GM23248 (cell line): ENCODE measurements at places on chromosomes 4 and X.
A peak's percentile ranks its signal among the peaks of the same experiment; 100 is the strongest.

DNA sequence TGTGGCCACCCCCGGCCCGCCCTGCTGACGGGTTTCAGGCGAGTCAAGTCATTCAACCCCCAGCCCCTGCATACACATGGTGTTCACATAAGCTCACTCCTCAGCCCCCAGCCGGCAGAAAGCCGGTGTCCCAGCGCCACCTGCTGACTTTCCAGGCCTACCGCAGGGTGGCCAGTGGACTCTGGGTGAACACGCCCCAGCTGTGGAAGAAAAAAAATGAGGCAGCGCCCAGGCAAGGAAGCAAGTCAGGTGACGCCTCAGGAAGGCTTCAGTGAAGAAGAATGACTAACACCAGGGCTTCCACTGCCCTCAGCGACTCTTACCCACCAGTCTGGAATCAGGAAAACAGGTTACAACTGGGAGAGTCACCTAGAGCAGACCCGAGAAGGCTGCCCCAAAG is 15.8 kb downstream of the BCAP31 start:
- peak; percentile 79 for DNase-seq

GRCh38 chrX:120286733-120287512 is 24.3 kb downstream of the TMEM255A start:
- DNase-seq = no peak

DNA sequence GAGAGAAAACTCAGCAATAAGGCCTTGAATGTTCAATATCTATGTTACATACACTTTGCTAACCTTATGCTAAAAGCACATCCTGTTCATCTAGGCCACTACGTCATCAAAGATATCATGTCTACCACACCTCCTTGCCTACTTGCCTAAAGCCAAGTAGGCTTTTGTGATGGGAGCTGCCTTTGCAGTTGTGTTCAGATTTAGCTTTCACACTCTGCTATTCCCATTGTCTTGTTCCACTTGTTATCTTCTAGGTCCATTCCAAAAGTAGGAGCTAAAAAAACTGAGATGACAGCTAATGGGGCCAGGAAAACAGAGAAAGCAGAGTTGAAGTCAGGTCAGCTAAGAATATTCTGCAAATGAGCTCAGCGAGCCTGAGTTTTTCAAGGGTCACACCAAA is 153.6 kb upstream of the EDNRA start:
- no peak for DNase-seq

DNA sequence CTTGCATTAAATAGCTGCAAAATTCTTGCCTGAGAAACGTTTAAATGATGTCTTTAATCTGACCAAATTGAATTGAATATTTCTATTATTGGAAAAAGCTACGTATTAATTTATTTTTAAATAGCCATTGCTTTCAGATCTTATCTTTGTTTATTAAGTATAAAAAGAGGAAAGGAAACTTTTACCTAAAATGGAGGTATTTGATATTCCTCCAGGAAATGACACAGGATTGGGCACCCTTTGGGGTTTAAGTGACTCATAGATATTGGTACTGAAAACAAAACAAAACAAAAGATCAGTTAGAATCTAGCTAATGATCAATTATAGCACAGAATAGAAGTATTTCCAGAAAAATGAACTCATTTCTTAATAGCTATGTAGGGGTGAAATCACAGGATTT is 34.1 kb downstream of the PLS3 start:
- DNase-seq = no peak

GRCh38 chrX:17656556-17656955 is 80.7 kb upstream of the SCML1 start:
- DNase-seq = no peak

DNA sequence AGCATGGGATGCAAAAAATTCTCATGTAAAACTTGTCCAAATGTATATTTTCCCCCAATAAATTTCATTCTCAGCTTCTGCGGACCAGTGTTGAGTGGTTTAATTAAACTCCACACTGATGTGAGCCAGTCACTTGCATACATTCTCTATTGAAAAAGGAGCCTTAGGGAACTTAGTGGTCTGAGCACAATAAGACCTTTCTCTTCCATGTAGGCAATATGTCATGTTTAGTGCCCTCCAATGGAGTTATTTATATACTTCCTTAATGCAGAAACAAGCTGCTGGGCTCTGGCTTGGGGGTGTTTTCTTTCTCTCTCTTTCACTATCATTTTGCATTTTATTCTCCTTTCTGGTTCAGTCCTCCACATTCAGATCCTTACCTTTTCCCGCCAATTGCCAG is 196.9 kb downstream of the ANAPC10 start:
- no peak for DNase-seq

- DNase-seq = no peak
Observed at GRCh38 chr4:128256539-128256938, 31.1 kb downstream of the PGRMC2 start.

- DNase-seq = peak; percentile 16
Observed at GRCh38 chr4:99438405-99438780, 3.3 kb upstream of the ADH7 start.

DNA sequence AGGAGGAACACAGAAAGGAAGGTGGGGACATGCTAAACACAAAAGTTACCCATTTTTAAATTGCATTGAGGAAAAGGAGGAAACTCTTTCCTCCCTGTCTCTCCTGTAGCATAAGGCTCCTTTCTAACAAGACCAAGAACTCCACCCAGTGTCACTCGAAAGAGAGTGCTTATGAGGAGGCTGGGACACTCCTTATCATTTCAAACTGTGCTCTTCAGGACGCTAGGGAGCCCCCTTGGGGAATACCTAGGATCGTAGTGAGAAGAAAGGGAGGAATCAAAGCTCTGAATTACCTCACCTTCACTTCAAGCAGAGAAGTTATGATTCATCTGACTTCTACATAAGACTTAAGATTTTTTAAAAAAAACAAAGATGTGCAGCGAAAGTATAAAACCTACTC is 65.5 kb downstream of the F9 start:
- no peak for DNase-seq

GRCh38 chrX:9341291-9342201 is 123.3 kb upstream of the TBL1X start:
- DNase-seq = peak; percentile 62

DNA sequence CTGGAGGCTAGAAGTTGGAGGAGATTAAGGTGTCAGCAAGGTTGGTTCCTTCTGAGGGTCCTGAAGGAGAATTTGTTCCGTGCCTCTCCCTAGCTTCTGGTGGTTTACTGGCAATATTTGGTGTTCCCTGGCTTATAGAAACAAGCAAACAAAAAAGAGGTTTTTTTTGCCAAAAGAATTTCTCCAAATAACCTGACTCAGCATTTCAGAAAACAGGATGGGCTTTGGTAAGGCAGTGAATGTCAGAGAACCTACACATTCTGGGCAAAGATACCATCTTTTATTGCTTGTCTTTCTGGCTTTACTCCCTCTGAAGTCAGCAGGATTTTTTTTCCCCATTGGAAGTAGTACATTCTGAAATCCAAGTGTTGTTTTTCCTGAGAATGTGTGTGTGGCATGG is 93.3 kb upstream of the TBC1D9 start:
- no peak for DNase-seq

DNA sequence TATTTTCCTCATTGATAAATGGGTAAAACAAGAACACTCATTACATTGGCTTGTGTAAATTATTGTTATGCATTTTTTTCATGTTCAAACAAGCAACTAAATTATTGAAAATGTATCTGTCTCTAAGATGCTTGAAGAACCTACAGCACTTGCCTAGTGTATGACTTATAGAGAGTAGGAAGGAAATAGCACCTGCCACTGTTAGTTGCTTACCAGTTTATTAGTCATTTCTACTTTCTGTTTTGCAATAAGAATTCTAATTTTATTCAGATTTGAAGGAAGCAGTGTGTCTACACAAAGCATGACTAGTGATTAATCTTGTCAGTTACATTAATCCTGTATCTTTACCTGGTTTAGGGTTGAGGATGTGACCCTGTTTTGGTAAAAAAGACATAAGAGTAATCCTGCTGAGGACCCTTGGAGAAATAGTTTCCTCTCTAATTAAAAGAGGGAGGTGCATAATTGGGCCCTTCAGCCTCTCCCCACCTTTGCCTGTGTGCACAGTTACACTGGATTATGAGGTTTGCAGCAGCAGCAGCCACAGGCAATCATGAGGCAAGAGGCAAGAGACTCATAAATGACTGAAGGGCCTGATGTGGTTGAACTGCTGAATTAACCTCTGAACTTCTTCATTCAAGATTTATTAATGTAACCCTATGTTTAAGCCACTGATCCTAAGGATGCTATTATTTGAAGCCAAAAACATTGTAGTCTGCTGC is 1202.1 kb downstream of the ADGRL3 start:
- DNase-seq = no peak

DNA sequence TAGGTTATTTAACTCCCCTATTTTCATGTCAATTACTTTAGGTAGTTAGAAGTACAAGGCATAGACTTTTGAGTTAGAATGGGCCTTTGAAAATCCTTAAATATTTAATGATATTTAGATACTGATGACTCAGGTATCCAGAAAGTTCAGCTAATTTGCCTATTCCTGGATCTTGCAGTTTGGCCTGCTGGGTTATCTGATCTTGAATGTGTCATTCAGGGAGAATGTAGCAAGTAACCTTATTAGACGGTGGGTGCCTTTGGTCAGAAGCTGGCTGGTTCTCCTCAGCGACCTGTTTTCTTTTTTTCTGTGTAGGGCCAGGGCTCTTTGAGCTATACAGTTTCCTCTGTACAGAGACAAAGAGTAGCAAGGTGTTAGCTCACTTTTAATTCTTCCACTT is 42.0 kb downstream of the MTM1 start:
- DNase-seq = no peak

DNA sequence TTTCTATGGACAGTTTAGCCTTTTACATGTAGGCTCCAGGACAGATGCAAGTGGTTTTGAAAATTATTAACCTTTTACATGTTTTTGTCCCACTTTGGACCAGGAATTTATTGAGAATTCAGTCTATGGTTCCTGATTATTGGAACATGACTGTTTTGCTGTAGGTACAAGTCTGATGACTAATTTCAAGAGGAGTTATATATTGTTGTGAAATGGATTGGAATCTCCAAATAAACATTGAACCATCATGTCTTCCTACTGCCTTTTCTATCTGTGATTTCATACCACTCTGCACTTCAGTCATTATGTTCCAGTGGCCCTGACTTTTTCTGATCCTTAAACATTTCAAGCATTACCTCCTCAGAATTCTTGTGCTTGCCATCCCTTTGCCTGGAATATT is 35.9 kb downstream of the TBC1D19 start:
- peak; percentile 49 for DNase-seq

GRCh38 chr4:128716338-128716737 is 93.2 kb upstream of the JADE1 start:
- DNase-seq = no peak

DNA sequence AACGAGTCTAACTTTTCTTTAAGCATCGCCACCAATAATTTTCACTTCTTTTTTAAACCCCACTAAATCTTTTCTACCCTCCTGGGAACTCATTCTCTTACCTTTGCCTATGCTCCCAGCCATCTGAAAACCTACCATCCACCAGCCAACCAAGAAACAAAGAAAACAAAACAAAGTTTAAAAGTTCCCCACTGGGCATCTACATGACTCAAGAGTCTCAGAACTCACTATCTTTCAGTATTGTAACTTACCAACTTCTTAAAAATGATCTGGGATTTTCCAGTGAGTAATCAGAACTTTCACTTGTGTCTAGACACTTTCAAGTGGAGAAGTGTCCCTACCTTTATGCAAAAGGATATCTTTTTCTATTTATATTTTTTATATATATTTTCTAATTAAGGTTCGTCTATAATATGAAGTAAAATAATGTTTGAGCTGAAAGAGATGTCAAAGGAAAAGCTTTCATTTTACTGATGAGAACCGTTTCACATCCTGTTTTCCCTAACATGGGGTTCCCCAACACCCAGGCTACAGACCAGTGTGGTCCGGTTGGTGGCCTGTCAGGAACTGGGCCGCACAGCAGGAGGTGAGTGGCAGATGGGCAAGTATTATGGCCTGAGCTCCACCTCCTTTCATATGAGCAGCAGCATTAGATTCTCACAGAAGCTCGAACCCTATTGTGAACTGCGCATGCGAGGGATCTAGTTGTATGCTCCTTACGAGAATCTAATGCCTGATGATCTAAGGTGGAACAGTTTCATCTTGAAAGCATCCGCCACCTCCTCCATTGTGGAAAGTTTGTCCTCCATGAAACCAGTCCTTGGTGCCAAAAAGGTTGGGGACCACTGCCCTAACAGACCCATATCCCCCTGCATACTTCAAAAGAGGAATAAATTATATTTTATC is 9.8 kb upstream of the TIGD2 start:
- no peak for DNase-seq

DNA sequence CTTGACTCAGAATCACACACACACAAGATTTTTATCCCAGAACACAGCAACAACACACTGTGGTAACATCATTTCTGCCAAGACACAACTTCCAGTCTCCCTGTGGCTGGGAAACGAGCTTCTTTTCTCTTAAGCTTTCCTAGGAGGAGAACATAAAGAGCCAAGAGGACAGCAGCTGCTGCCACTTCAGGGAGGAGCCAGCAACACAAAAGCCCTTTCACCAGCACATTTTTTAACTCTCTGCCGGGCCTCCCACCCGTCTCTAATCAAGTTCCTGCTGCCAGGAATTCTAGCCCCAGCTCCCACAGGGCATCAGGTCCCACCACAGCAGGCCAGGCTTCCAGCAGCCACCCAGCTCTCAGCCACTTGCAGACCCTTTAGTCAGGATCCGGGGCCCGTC is 22.4 kb downstream of the FAT1 start:
- peak; percentile 75 for DNase-seq

GRCh38 chr4:181259081-181259709 is 984.0 kb upstream of the TENM3 start:
- no peak for DNase-seq

DNA sequence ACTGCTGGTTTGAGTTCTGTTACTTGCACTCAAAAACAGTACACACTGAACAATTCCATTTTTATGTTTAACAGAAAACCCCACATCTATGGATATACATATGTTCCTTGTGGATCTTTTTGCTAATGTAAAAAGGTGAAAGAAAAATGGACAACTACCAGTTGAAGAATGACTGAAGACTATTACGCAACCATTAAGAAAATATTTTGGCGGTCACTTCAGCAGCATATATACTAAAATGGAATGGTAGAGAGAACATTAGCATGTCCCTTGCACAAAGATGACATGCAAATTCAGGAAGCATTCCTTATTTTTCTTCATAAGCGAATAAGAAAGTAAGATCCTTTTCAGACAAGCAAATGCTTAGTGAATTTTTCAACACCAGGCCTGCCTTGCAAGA is 84.6 kb upstream of the FMR1 start:
- no peak for DNase-seq

DNA sequence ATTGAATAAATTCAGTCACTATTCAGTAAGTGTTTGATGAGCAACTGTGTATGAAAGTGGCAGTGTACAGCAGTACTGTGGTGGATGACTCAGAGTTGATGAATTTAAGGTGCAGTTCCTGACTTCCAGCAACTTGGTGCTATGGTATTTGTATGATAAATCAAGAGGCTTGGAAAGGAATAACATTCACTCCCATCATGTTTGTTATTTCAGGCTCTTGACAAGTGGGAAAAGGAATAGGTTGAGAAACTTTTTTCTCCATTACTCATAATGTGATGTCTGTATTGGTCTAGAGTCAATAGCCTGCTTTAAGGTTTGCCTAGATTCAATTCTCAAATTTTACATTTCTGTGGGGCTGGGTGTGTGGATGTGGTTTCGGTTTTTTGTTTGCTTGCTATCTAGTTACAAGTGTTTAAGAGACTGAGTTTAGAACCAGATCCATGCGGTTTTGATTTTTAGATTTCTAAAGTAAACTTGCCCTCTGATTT is 35.1 kb upstream of the CYP2U1 start:
- peak; percentile 91 for DNase-seq
